ENCODE measurements at places on chromosomes 4 and X.
A peak's percentile ranks its signal among the peaks of the same experiment; 100 is the strongest.

DNA sequence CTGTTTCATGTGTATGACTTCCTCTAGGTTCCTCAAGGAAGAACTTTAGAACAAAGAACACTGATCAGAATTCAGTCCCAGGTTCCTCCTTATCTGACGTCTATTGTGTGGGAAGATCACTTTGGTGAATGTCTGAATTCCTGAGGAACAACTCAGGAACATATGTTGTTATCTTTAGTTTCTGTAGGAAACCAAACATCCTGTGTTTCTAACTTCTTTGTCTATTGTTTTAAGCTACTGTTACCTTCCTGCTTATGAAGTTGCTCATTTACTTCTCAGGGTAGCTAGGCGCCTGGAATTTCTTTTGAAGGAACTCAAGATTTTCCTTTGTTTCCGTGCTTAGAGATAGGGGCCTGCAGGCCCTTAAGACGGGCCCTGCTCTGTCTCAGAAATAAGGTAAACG, 46.2 kb downstream of the MAGEB5 start:
- no peak for DNase-seq

DNA sequence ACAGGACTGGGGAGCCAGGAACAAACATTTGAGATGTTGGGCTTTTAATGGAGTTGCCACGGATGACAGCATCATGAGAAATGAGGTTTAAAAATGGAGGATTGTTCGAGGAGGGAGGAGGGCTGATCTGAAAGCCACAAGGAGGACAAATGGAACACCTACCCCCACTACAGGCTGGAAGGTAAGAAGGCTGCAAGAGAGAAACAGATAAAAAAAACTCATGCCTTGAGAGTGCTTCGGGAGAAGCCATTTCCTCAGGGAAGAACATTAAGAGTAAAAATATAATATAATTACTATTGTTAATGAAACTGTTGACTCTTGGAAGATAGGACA, 119.5 kb upstream of the MAP9 start:
- no peak for DNase-seq

- no peak for DNase-seq
Observed at GRCh38 chr4:110130576-110131358, 67.6 kb downstream of the ELOVL6 start.

DNA sequence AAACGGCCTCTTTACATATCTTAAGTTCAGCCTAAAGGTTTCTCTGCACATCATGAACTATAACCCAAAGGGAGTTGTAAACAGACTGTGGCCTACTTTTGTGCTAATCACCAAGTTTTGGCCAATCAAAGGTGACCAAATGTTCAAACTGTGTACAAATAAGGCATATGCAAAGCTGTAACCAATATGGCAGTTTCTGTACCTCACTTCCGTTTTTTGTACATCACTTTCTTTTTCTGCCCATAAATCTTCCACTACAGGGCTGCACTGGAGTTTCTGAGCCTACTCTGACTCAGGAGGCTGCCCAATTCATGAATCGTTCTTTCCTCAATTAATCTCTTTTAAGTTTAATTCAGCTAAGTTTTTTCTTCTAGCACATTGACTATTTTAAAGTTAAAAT, 318.7 kb downstream of the SLC7A11 start:
- no peak for DNase-seq

GRCh38 chr4:53537606-53538005, 53.7 kb downstream of the LNX1 start:
- DNase-seq: no peak

DNA sequence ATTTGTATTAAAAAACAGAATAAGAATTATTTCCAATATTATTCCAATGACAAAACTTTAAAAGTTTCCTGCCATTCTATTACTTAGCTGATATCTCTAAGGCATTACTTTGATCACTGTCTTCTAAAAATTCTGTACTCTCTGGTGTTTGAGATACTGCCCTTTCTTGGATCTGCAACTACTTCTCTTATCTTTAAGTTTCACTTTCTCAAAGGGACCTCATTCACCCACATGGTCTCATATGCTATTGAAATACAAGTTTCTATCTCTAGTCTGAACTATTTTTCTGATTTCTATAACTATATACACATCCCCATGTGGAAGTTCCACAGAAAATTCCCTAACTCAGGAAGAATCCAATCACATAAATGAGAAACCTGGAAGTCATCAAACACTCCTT, 22.2 kb downstream of the TMPRSS11E start:
- DNase-seq: no peak

DNA sequence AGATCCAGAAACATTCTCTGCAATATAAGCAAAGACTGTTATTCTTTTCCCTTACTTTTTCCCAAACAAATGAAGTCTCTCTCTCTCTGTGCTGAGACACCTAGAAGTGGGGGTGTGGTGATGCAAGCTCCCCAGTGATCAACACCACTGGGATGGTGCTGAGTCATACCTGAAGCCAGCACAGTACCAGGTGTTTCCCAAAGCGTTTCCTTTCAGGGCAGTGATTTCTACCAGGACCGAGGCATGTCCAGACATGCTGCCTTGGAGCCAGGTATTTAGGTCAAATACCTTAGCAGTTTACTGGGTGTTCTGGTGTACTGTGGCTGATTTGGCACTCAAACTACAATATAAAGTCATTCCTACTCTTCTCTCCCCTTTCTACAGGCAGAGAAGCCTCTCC, 726.5 kb downstream of the FAM133A start:
- no peak for DNase-seq

DNA sequence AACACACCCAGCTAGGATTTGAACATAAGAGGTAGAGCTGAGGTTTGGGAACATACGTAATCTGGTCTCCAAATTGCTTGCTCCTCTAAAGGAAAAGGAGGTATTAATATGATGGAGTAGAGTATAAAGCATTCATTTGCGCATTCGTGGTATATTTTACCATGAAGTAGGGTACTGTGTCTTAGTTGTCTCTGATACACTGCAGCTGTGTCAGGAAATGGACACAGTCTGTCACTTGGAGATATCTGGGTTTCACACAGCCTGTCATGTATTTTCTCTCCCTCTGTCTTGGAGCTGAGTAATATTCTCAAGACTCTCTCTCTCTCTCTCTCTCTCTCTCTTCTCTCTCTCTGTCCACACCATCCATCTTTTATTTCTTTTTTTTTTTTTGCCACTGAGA, 274.8 kb upstream of the UGT8 start:
- DNase-seq: no peak

- DNase-seq: no peak
Observed at GRCh38 chr4:165751882-165752281, 121.2 kb upstream of the TLL1 start.

DNA sequence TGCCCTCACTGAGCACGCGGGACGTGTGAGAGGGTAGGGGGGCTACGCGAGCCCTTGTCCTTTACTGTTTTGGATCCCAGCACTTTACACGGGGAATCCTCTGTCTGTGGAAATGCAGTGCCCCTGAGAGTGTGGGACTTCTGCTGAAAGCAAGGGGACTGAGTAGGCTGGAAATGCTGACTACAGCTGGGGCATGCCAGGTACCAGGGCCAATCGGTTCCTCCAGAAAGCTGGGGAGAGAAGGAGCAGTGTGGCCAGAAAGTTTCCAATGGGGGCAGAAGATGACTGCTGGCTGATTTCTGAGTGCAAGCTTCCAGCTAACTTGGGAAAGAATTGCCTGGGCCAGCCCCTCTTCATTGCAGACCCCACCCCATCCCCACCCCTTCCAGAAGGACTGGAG, 1.5 kb downstream of the NHSL2 start:
- no peak for DNase-seq

DNA sequence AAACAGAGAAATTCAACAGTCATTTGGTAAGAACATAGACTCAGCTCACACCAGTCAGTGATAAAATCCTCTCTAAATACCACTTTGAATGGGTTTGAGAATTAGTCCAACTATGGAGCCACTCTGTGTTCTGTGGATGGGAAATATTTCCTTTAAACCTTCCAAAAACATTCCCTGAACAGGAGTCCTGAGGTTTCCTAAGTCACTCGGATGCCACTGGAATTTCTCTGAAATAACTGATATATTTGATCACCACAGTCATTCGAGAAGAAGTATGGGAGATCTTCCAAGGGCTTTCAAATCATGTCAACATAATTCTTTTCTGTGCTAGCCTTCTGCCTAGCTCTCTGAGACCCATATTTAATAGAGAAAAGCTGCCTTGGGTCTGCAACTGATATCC, 958.6 kb downstream of the STIM2 start:
- DNase-seq: no peak

GRCh38 chr4:156999175-156999517, 27.5 kb upstream of the PDGFC start:
- DNase-seq: peak; percentile 65

- no peak for DNase-seq
Observed at GRCh38 chrX:110004215-110004614, 1.3 kb downstream of the TMEM164 start.

- DNase-seq: no peak
Observed at GRCh38 chrX:131812847-131813825, 210.0 kb upstream of the STK26 start.

- DNase-seq: no peak
Observed at GRCh38 chrX:103175944-103176753, 38.8 kb upstream of the BEX4 start.

GRCh38 chr4:182968917-182969650, 51.9 kb upstream of the DCTD start:
- peak; percentile 16 for DNase-seq

GRCh38 chr4:9691238-9692065, 90.0 kb upstream of the DRD5 start:
- DNase-seq: peak; percentile 96

GRCh38 chrX:140701480-140701879, 8.1 kb upstream of the LINC00632 start:
- DNase-seq: no peak

- DNase-seq: no peak
Observed at GRCh38 chr4:152735396-152735859, 44.1 kb downstream of the TIGD4 start.

GRCh38 chr4:8534129-8534528, 46.1 kb upstream of the GPR78 start:
- no peak for DNase-seq

DNA sequence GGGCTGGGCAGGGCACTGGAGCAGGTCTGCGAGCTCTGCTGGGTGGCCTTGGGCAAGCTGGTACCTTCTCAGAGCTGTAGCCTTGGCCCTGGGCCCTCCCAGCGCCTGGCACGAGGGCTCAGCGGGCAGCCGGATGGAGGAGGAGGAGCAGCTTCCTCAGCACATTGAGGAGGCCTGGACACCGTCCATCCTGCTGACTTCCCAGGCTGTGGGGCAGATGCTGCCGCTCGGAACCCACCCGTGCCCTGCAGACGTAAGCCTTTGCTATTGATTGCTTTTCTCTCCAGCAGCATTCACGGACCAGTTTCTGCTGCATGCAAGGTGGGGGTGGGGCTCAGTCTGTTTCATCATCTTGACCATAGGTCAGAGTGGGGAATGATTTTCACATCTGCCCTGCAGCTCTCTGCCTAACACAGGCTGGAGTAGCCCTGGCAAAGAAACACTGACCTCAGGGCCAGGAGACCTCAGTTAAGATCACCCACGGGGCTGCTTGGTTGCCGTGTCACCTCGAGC, 80.7 kb upstream of the PSAPL1 start:
- no peak for DNase-seq

GRCh38 chr4:3799496-3799895, 33.3 kb downstream of the ADRA2C start:
- no peak for DNase-seq

DNA sequence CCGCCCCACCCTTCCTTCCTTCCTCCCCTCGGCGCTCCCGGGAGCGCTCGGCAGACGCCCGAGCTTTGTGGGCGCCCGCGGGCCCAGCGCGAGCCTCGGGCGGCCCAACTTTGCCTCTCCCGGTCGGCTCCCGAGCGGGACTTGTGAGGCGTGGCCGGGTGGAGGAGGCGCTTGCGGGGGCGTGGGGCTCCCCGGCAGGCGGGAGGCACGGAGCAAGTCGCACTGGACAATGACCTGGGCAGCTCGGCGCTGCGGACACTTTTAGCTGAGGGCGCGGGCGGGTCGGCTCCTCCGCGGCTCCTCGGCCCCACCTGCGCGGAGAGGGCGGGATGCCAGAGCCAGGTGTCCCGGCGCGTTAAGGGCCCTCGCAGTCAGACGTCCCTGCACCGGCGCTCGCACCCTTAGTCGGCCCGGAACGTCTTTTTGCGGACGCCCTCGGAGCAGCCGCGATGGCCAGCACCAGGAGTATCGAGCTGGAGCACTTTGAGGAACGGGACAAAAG, 385 bp downstream of the DCLK2 start:
- no peak for DNase-seq

GRCh38 chrX:134469486-134469885, 9.5 kb downstream of the HPRT1 start:
- DNase-seq: no peak

- no peak for DNase-seq
Observed at GRCh38 chrX:71637253-71637618, 18.9 kb upstream of the CXCR3 start.

DNA sequence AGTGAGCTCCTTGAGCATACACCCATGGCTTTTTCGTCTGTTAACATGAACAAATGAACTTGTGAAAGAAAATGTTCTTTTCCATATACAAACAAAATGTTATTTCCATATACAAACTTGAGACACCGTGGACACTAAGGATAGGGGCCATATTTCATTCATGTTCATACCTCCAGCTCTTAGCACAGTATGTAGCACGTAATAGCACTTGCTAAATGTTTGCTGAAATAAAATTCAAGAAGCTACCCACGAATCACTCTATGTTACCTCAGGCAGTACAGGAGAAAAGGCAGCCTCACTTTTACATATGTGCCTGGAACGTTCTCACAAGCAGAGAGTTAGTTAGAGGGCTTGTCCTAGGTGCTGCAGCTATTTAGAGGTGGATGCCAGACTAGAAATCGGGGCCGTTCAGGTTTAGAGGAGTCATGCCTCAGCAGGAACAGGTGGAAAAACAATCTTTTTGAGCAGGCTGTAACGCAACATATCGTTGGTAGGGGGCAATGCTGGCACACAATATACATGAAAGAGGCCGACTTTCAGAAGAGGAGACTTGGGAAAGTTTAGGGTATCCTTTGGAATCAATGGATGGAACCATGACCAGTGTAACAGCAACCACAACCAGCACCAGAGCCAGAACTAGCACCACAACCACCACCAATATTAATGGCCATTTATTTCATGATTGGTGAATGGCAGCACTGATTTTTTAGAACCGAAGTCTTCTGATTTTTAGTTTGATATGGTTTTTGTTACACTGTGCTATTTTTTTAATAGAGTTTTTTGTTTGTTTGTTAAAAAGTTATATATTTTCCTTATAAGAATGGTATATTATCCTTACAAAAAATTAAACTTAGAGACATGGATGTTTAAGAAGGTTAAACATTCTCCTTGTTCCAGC, 14.8 kb upstream of the PAQR3 start:
- DNase-seq: no peak

DNA sequence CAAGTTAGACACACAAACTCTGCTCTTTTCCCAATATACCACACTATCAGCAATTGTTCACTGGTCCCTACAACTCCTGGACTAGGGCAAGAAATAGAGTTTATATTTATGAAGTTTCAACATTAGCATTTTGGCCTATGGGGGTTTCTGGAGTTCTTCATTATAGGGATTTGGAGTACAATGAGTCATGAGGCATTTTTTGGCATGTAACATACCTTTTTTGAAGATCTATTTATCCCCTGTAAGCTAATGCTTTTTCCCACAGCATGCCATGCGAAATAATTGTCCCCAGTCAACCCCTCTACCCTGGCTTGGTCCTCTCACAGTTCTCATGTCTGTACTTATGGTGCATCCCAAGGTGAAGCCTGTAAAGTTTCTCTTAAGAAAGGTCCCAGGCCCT, 36.7 kb upstream of the EDA2R start:
- no peak for DNase-seq

GRCh38 chr4:51843309-51844152, 578 bp downstream of the DCUN1D4 start:
- no peak for DNase-seq
